ENCODE measurements at places on chromosomes 6 and 20.

DNA sequence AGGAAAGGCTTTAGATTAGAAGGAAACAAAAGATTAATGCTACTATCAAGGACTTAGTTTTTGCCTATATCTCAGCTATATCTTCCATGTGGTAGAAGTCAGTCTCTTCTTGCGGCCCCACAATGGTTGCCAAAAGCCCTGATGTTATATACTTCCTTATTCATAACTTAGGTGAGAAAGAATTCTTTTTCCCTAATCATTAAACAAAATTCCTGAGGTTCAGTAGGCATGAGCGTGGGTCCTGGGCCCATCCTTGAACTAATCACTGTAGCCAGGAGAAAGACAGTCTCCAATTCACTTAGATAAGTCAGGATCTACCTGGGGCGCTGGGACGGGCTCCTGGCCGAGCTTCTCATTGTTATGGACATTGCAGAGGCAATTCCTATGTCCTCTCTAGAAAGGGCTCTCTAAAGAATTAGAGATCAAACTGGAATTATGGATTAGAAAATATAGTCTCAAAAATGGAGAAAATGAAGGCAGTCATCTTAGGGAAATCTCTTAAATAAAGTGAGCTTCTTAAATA lies 134.3 kb downstream of the KIF6 start:
- DNase-seq = no peak

GRCh38 chr6:88177961-88178464 lies 11.9 kb upstream of the CNR1 start:
- no peak for DNase-seq

DNA sequence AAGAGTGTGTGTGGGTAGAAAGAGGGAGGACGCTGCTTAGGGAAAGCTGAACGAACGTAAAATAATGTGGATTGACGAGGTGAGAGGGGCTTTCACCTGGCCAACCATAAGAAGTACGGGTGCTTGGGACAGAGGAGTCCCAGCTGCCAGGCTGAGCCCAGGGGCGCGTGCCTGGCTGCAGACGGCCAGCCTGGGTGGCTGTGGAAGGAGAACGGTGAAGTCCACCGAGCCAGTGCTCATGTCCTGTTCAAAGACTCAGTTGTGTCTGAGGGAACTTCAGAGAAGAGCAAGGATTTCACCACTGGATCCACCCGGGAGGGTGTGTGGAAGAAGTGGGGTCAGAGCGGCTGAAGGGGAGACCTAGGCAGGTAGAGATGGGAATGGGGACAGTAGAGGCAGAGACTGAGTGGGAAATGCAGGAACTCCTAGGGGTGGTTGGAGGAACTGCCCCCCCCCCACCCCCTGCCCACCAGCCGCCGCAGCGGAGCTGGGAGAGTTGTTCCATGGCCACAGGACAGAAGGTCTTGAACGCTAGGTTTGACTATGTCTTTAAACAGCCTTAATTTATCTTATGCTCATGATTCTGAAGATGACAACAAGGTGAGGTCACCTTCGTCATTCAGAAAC lies 68.1 kb upstream of the TBXT start:
- DNase-seq = no peak

- DNase-seq = no peak
Observed at GRCh38 chr20:21129861-21130260, 4.0 kb downstream of the KIZ start.

- DNase-seq = peak; percentile 67
Observed at GRCh38 chr6:110039364-110039980, 61.4 kb downstream of the GPR6 start.

Measured in stimulated activated naive CD4-positive, alpha-beta T cell (primary cell).